ENCODE measurements at places on chromosomes 6 and 20. TPM values are rescaled to one million over a fixed set of nuclear protein-coding genes. Genes with fewer than 3 reads are reported as not detected.

DNA sequence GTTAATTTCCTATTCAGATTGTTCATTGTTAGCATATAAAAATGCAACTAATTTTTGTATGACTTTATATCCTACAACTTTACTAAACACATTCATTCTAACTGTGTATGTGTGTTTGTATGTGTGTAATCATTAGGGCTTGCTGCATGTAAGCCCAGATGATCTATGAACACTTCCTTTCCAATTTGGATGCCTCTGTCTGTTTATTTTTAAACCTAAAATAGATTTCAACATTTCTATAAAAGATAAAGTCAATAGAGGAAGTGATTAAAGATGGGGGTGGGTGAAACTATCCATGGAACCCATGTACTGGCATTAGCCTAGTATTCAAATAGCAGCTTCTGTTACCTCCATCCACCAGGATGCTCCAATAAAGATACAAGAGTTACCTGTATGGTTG is 15.7 kb upstream of the AKAP12 start:
- H3K4me3 ChIP-seq: no peak overlapping the region
- no peak overlapping the region for H3K27ac ChIP-seq
- no peaks in the 10 kb centered on the region for H3K36me3 ChIP-seq
- H3K27me3 ChIP-seq: no peaks in the 10 kb centered on the region

GRCh38 chr6:31620586-31621319 is at the start of gene PRRC2A:
PRRC2A (plus strand) TSS chr6:31620715; CDS start chr6:31622790, 2,075 bp downstream.
- peak; percentile 76 for DNase-seq
- H3K4me1 ChIP-seq: peaks cover 10% of the 10 kb centered on the region
- peaks cover 12% of the 10 kb centered on the region for H3K36me3 ChIP-seq
- peak within 1 kb of the TSS; percentile 99 for H3K27ac ChIP-seq

DNA sequence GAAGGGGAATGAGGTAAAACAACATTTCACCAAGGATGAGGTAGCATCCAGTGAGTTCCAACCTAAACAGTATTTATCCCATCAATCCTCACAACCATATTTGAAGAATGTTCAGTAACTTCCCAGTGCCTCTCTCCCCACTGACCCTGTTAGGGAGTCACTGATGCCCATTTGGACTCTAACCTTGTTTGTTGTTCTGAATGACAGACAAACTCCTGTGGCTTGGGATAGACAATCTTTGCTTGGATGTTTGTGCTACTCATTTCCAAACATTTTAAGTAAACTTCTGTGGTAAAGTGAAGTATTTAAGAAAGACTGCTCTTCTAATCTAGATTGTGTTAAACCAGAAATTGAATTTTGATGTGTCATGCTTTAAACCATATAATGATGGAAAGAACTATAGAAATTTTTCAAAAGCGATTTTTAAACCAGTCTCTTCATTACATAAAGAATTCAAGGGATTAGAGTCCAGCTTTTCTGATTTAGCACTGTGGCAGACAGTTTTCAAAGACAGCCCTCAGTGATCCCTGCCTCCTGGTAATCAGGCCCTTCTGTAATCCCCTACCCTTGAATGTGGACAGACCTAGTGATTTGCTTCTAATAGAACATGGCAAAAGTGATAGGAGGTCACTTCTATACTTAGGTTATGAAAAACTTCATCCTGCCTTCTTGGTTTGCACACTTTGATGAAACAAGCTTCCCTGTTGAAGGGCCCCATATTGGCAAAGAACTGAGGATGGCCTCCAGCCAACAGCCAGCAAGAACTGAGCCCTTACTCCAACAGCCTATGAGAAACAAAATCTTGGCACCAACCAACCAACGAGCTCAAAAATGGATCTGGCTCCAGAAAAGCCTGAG is 191.6 kb downstream of the DST start:
- H3K36me3 ChIP-seq: no peaks in the 10 kb centered on the region
- H3K27ac ChIP-seq: no peak overlapping the region
- no peaks in the 10 kb centered on the region for H3K27me3 ChIP-seq
- no peak overlapping the region for H3K4me3 ChIP-seq
- no peaks in the 10 kb centered on the region for H3K4me1 ChIP-seq

DNA sequence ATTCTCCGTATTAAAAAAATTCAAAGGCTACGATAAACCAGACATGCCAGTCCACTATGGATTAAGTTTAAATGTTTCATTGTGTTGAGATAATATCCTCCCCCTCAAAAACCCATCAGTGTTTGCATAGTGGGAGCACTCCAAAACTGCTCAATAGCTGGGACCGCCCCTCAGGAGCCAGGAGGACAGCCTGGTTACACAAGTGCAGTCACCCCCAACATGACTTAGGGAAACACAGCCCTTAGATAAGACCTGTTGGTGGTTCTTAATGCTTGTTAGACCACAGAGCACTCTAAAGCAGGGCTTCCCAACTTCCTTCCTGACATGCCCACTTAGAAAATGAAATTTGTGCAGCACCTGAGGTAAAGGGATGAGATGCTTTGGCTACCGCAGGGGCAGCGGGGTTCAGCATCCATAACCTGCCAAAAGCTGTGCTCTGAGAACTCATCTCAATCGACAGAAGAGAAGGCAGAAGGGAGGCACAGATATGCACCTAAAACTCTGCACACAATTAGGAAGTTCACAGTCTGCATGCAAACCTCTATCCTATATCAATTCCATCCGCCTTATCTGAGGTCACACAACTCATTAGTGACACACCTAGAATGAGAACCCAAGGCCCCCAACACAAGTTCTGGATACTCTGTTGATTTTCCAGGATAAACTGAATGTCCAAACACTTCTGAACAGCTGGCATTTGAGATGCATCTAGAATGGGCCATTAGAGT is 74.3 kb downstream of the RALGAPA2 start:
- H3K4me1 ChIP-seq: no peaks in the 10 kb centered on the region
- H3K4me3 ChIP-seq: no peak overlapping the region
- H3K27ac ChIP-seq: no peak overlapping the region
- H3K27me3 ChIP-seq: no peaks in the 10 kb centered on the region
- no peak for DNase-seq

GRCh38 chr6:264626-265025 is 27.7 kb upstream of the DUSP22 start:
- no peaks in the 10 kb centered on the region for H3K36me3 ChIP-seq
- no peaks in the 10 kb centered on the region for H3K27me3 ChIP-seq
- DNase-seq: no peak
- no peak overlapping the region for H3K4me3 ChIP-seq
- no peak overlapping the region for H3K27ac ChIP-seq

DNA sequence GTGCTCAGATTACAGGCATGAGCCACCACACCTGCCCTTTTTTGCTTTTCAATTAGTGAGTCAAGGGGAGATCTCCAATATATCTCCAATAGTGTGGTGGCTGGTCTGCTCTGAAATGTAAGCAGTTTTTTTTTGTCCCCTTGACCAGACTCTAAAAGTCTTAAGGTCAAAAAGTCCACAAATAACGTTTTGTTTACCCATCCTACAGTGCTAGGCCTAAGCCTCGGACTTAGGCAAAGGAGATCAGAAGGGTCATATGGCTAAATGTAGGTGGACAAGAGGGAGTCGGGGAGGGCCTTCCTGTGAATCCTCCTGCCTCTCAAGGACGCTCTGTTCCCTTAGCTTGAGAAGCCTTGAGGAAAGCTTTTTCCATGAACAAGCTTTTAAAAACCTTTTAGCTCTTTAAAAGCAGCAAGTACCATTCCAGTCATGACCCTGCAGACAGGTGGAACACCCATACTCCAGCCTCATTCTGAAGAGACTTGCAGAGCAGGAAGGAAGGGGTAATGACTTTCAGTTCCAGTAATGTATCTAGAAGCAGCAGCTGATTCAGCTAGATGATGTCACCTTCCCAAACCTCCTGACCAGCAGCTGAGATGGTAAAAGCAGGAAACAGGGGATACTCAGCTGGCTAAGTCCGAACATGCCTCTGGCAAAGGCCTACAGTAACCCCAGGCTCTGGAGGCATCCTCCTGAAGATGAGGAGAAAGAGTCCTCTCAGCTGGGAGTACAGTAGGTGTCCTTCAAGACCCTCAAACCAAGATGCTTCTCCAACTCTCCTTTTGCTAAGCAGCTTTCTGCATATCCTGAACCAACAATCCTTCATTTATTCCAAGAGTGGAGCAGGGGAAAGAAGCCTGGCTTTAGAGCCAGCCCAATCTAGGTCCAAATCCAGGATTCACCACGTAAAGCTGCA is 23.6 kb downstream of the BCL2L1 start:
- no peaks in the 10 kb centered on the region for H3K27me3 ChIP-seq
- peaks cover 25% of the 10 kb centered on the region for H3K4me1 ChIP-seq
- H3K27ac ChIP-seq: peak overlapping the region; percentile 100
- peak; percentile 74 for DNase-seq
- H3K4me3 ChIP-seq: no peak overlapping the region

- H3K27me3 ChIP-seq: no peaks in the 10 kb centered on the region
- no peak overlapping the region for H3K27ac ChIP-seq
- H3K4me3 ChIP-seq: no peak overlapping the region
- no peak for DNase-seq
- peaks cover 11% of the 10 kb centered on the region for H3K4me1 ChIP-seq
These were observed 928.9 kb downstream of the TFAP2A start for GRCh38 chr6:9485992-9486391.

The SLC17A2 gene
- not detected for total RNA-seq

DNA sequence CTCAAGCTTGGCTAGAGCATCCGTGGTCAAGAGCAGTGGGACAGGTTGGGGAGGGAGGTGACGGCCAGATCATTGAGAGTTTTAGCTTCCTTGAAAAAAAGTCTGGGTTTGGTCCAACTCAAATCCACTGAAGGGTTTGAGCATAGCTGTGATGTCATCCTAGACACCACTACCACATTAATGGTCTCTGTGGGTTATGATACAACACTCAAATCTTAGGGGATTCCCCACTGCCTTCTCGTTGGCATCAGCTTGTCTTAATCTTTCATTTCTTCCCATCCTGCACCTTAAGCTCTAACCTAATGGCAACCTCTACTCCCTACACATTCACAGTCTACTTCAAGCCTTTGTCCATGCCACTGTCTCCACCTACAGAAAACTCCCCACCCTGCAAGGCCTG is 77.3 kb downstream of the BMP6 start:
- H3K4me3 ChIP-seq: no peak overlapping the region
- no peaks in the 10 kb centered on the region for H3K4me1 ChIP-seq
- H3K27me3 ChIP-seq: no peaks in the 10 kb centered on the region
- H3K36me3 ChIP-seq: no peaks in the 10 kb centered on the region

The C6orf163 gene
- 6.2 TPM for total RNA-seq

- no peak overlapping the region for H3K4me3 ChIP-seq
- DNase-seq: no peak
- H3K4me1 ChIP-seq: no peaks in the 10 kb centered on the region
These were observed 6.6 kb upstream of the SOX18 start for GRCh38 chr20:64055893-64056638.

The OTOR gene
- not detected for total RNA-seq

The WASF1 gene
- 12.3 TPM for total RNA-seq

GRCh38 chr6:52341561-52342260 is 20.2 kb upstream of the PAQR8 start:
- H3K4me1 ChIP-seq: no peaks in the 10 kb centered on the region
- H3K36me3 ChIP-seq: no peaks in the 10 kb centered on the region
- no peak overlapping the region for H3K4me3 ChIP-seq
- no peak for DNase-seq
- H3K27me3 ChIP-seq: no peaks in the 10 kb centered on the region
- no peak overlapping the region for H3K27ac ChIP-seq

DNA sequence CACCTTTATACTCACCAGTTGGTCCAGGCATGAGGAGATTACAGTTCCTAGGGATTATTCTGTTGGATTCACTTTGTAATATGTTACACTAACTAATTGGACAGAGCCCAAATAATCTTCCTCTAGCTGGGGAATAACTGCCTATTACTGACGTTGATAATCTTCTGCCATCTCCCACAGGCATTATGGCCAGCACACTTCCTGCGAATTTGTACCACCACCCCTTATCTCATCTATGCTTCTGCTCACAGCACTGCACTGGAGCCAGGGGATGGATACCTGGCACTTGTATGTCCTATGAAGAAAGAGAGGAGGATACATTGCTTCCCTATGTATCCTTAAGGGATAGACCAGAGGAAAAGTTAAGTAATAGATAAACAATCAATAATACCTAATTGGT is 494.8 kb upstream of the MAN1A1 start:
- H3K4me1 ChIP-seq: no peaks in the 10 kb centered on the region
- peaks cover 4% of the 10 kb centered on the region for H3K36me3 ChIP-seq
- DNase-seq: no peak
- H3K27ac ChIP-seq: no peak overlapping the region
- no peak overlapping the region for H3K4me3 ChIP-seq
- no peaks in the 10 kb centered on the region for H3K27me3 ChIP-seq

DNA sequence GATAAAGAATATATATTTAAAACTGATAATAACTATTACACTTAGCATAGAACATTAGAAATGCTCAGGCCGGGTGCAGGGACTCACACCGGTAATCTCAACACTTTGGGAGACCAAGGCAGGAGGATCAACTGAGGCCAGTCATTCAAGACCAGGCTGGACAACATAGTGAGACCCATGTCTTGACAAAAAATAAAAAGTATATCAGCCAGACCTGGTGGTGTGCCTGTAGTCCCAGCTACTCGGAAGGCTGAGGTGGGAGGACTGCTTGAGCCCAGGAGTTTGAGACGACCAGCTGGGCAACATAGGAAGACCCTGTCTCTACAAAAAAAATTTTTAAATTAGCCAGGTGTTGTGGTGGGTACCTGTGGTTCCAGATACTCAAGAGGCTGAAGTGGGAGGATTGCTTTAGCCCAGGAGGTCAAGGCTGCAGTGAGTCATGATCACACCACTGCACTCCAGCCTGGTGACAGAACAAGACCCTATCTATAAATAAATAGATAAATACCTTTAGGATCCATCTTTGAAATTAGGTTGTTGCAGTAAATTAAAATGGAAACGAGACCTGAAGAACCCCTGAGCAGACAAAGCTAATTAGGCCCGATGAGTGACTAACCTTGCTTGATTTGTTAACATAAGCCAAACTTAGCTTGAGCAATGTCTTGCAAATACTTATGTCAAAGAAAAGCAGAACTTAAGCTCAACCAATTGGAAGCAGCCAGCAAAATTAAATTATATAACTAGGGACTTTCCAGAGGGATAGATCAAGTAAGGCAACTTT is 75.8 kb upstream of the E2F3 start:
- H3K27me3 ChIP-seq: no peaks in the 10 kb centered on the region
- no peak overlapping the region for H3K27ac ChIP-seq
- H3K4me3 ChIP-seq: no peak overlapping the region

GRCh38 chr20:24764027-24764793 is 184.9 kb upstream of the CST7 start:
- H3K4me1 ChIP-seq: no peaks in the 10 kb centered on the region
- H3K4me3 ChIP-seq: no peak overlapping the region
- H3K27ac ChIP-seq: no peak overlapping the region

DNA sequence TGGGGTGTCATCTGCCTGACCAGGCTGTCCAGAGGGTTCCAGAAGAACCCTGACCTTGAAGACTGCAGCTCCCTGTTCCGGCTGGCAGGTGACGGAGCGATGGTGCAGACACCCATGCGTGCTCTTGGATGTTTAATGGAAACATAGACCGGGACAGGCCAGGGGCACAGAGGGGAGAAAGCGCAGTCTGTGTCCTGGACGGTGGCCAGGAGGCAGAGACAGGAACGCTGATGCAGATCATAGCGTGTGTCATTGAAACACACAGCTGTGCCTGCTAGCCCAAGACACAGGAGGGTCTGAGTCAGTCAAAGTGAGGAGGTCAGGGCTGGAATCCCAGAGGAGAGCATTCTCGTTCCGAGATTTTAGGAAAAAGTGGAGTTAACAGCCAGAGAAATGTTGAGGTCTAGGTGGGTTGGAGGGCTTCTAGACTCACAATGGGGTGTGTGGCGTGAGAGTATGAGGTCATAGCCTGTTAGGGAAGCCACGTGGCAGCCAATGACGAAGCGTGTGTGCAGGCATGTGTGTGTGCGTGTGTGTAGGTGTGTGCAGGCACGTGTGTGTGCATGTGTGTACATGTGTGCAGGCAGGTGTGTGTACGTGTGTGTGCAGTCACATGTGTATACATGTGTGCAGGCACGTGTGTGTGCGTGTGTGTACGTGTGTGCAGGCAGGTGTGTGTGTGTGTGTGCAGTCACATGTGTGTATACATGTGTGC is 167.0 kb downstream of the ERMARD start:
- H3K36me3 ChIP-seq: no peaks in the 10 kb centered on the region
- H3K4me1 ChIP-seq: no peaks in the 10 kb centered on the region
- no peaks in the 10 kb centered on the region for H3K27me3 ChIP-seq
